ENCODE measurements at places on chromosomes 6 and 20. TPM values are rescaled to one million over a fixed set of nuclear protein-coding genes. Genes with fewer than 3 reads are reported as not detected.

BPIFB1 gene
- total RNA-seq = not detected

EDN3 gene
- total RNA-seq = not detected

FGD2 gene
- not detected for total RNA-seq

RMND1 gene
- total RNA-seq = 21.4 TPM

Data from endothelial cell of umbilical vein (primary cell).